ENCODE measurements at places on chromosomes 7 and 10.

DNA sequence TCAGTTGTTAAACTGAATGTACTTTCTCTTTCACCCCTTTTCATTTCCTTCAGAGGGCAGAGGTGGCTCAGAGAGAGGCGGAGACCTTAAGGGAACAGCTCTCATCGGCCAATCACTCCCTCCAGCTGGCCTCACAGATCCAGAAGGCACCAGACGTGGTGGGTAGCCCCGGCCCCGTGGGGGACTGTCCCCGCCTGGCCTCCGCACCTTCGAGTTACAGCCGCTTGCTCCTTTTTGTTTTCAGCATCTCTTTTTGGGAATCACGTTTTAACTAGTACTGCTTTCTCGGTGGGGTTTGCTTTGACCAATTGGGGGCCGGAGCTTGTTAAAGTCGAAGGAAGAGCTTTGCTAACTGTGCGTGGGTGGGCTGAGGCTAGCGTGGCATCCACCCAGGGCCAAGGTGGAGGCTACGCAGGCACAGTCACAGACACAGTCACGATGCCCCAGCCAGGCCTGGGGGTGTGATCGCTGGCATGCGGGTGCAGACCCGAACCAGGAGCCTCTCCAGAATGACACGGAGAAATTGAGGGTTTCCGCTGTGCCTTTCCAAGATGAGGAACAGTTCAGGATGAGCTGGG, 116.2 kb upstream of the SH2B2 start:
- DNase-seq: no peak

GRCh38 chr7:139168479-139168878, 59.0 kb upstream of the ZC3HAV1 start:
- DNase-seq: no peak

GRCh38 chr10:15510963-15511362, 139.9 kb upstream of the FAM171A1 start:
- DNase-seq: no peak

DNA sequence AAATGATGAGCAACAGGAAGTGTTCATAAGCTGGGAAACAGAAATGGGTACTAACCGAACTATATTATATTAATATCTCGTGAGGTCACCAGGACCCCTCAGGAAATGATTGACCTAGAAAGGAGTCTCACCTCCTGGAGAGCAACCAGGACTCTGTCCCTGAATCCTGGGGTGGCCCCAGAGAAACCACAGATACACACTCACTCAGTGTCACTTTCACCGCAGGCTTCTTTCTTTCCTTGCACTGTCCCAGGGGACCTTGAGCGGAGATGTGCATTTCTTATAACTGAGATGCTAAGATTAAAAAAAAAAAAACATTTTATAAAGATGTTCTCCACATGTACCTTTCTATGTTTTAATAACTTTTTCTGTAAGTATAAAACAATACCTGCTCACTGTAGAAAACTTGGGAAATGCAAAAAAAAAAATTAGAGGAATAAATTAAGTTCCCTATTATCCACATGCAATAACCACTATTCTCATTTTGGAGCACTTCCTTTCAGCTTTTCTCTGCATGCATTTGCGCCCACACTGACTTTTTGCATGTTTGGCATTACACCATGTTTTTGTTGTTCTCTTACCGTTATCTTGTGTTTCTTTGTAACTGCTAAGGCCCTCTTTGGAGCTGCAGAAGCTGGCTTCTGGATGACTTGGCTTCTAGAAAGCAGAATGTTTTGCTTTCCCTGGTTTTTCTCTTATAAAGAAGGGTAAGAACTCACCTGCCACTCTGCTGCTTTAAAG, 15.0 kb downstream of the NOD1 start:
- no peak for DNase-seq

DNA sequence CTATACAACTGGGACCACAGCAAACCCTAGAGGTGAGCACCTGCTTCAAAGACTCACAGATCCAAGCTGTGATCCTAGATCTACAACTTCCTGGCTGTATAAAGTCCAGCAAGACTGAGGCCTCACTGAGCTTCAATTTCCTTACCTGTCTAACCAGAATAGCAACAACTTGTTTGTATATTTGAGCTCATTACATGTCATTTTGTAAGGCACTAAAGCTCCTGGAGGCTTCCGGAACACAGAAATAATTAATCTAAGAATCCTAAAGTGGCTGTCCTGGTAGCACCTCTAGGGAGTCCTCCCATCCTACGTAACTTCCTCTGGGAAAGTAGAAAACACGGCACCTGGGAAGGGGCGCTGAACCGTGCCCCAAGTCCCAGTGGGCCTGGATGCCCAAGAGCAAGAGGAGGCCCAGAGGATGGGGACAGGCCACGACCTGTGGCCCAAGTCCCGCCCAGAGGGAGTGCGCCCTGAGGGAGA, 39.4 kb downstream of the HK1 start:
- DNase-seq: no peak
